ENCODE measurements at places on chromosomes 7 and 10. TPM values are rescaled to one million over a fixed set of nuclear protein-coding genes. Genes with fewer than 3 reads are reported as not detected.

The EGFR gene
- 3.6 TPM for total RNA-seq

The BAMBI gene
- 1.9 TPM for total RNA-seq

The SEMA4G gene
- total RNA-seq, result 1.9 TPM

The VAX1 gene
- not detected for total RNA-seq

The ZDHHC4 gene
- total RNA-seq, result 36.9 TPM

The AS3MT gene
- 0.98 TPM for total RNA-seq

The LOXL4 gene
- total RNA-seq, result 0.38 TPM

The CYP3A7 gene
- total RNA-seq, result not detected

The RAPGEF5 gene
- 197 TPM for total RNA-seq

The ITGB8 gene
- total RNA-seq, result 9.8 TPM

The TAS2R3 gene
- 0.98 TPM for total RNA-seq

The RTKN2 gene
- 1.1 TPM for total RNA-seq

The CHST15 gene
- 71.8 TPM for total RNA-seq

The MBL2 gene
- total RNA-seq, result not detected

The IFIT2 gene
- 2.7 TPM for total RNA-seq

The PHYHIPL gene
- total RNA-seq, result not detected
